CD4-positive, alpha-beta T cell (primary cell): ENCODE measurements at places on chromosomes 5 and 9.

GRCh38 chr5:10442576-10442975, 897 bp downstream of the ROPN1L start:
- DNase-seq = no peak

DNA sequence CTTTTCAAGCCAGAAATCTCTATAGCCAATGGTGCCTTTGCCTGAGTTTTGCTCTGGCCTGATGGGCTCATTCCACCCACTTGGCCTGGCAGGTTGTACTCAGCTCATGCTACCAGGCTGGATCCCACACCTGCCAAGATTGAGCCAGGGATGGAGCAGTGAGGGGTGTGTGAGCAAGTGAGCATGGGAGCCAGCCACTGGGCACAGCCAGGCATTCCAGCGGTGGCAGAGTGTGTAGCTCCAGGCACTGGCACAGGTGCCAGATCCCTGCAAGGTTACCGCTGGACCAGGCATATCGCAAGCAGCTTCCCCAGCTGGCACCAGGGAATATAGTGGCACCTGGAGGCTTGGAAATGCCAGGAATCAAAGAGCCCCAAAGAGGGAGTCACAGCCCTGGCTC, 2395.6 kb upstream of the C9orf72 start:
- DNase-seq = no peak

DNA sequence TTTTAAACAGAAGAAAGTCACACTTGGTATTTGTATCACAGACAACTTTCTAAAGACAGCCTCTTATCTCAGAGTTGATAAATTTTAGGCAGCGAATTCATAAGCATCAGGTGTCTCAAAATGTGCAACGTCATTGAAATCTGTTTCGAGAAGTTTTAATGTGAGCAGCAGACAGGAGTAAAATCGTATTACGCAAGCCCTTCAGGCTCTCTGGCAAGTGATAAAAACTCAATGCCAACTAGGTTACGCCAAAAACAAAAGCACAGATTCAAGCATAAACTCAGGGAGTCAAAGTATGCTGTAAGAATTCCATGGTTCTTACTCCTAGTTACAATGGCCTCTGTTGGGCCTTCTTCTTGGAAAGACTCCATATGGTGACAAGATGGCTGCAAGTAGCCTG, 244.7 kb downstream of the SEMA5A start:
- no peak for DNase-seq

- no peak for DNase-seq
Measured at GRCh38 chr5:178115814-178116142, 2.4 kb downstream of the N4BP3 start.

DNA sequence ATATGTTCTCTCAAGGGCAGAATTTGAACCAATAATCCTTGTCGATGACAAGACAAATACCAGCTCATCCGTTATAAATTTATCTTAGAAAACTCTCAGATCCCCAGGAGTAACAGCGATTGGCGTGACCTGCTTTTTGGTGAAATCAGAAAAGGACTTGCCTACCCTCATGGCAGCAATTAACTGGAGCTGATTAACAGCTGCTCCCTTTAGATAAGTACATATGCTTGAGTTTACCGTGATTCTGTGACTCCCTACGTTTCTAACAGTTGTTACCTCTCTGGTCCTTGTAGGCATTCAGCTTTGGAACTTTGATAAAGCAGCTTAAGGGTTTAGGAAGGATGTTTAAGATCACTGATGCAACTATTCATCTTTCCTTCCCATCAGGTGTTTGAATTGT, 2.6 kb downstream of the INVS start:
- no peak for DNase-seq

DNA sequence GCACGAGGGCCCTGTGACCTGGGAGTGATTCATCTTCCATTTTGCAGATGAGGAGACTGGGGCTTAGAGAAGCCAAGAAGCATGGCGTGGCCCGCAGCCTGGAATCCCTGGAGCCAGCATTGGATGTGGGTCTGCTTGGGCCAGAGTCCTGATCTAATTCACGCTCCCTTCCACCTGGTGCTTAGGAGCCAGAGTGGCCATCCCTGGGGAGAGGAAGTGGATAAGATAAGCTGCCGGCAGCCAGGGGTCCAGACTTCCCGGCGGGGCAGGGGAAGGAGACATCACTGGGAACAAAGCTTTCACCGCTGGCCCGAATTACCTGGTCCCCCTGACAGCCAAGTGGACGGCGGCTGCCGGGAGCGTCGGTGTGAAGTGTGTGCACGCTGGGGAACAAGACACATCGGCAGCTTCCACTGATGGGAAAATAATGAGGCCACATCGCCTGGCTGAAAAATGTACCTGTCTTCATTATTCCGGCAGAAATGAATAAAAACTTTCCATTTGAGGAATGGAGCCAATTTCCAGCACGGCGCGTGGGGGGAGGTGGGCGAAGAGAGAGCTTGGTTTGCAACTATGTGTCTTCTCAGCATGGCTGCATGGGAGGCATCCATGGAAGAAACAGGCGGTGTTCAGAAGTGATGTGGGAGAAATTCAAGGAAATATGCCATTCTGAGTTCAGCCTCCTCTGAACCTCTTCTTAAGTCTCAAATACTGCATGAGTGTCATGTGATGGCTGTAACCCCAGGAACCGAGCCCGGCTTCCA, 78.5 kb downstream of the OLFM1 start:
- DNase-seq = no peak

DNA sequence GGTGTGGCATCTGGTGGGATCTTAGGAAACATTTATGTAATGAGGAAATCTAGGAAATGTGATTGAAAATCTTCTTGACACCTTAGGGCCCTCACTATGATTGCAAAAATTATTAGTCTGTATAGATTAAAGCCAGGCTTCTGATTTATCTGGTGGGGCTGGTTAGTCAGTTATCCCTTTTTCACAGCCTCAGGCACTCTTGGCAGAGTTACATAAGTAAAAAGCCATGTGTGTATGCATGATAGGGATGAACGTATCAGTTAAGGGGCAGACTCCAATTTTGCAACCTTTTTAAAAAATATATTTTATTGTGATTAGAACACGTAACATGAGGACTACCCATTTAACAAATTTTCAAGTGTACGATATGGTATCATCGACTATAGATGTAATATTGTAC, 30.6 kb upstream of the RAB14 start:
- no peak for DNase-seq

DNA sequence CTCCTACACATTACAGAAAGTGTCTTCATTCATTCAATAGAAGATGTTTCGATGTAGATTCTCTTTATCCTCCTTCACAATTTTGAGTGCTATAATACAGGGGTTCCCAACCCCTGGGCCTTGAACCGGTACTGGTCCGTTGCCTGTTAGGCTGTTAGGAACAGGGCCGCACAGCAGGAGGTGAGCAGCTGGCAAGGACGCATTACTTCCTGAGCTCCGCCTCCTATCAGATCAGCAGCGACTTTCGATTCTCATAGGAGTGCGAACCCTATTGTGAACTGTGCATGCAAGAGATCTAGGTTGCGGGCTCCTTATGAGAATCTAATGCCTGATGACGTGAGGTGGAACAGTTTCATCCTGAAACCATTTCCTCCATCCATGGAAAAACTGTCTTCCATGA, 153.0 kb upstream of the SMC2 start:
- no peak for DNase-seq
